ENCODE measurements at places on chromosomes 5 and 9.

- no peak for DNase-seq
Measured at GRCh38 chr9:33230756-33231622, 9.0 kb upstream of the SPINK4 start.

DNA sequence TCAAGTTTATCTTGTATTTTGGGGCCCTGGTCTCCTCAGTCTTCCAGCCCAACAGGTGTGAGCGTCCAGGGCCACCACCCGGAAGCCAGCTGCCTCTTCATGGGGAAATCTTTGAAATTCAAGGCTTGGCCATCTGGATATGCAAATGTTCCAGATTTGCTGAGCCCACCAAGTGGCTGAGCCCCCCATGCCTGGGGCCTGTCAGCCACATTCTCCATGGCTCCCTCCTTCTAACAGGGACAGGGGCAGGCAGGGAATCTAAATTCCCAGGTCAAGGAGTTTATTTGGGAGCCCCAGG lies 14.2 kb upstream of the CXXC5 start:
- no peak for DNase-seq

DNA sequence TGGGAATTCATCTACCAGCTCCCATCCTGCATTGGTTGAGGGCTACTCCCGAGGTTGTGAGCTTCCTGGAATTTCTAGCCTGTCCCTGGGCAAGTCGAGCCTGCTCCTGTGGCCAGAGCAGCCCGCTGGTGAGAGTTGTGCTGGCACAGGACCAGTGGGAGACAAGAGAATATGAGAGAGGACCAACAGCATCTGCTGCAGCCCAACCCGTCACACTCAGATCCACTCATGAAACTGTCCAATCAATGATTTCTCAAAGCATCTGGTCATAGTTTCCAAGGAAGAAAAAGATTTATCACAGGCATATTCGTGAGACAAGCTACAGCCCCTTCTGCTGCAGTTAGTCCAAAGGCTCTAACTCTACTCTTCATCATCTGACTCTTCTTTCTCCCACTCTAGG lies 64.4 kb upstream of the RAI14 start:
- DNase-seq, result no peak

GRCh38 chr5:135076051-135076491 lies 42.0 kb upstream of the PITX1 start:
- no peak for DNase-seq

DNA sequence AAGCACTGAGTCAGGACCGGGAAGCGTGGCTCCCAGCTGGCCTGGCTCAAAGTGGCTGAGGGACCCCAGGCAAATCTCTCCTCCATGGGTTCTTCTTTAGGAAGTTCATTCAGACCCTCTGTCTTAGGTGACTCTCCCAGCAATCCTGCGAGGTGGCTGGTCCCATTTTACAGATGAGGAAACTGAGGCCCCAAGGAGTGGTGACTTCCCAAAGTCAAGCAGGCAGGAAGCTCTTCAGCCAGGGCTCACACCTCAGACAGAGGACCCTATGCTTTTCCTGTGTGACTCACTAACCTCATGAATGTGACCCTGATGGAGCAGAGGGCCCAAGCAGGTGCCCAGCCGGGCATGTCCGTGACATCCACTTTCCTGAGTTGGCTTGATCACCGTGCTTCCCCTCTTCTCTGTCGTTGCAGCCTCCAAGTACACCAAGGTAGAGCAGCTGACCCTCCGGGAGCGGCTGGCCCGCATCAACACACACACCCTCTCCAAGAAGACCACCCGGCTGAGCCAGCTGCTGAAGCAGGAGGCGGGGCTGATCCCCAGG lies 36.5 kb downstream of the ARHGEF37 start:
- DNase-seq, result no peak

GRCh38 chr5:136066661-136067271 lies 38.0 kb downstream of the TGFBI start:
- DNase-seq, result no peak

DNA sequence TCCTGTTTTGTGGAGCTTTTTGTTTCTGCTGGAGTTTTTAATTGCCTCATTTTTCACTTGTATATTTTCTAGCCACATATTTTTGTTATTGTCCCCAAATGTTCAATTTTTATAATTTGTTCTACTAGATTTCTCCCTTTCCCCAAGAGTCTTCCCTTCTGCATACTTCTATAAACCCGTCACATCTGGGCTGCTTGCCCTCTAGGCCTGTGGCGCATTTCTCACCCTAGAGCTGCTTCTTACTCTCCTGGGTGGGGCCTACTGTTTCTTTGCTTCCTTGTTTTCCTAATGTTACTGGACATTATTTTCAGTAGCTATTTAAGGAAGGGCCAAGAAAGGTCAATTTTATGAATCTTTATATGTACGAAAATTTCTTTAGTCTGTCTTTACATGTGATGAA lies 51.5 kb downstream of the NXNL2 start:
- no peak for DNase-seq

Data from epithelial cell of prostate (primary cell).